ENCODE measurements at places on chromosomes 1 and 21. TPM values are rescaled to one million over a fixed set of nuclear protein-coding genes. Genes with fewer than 3 reads are reported as not detected.

DNA sequence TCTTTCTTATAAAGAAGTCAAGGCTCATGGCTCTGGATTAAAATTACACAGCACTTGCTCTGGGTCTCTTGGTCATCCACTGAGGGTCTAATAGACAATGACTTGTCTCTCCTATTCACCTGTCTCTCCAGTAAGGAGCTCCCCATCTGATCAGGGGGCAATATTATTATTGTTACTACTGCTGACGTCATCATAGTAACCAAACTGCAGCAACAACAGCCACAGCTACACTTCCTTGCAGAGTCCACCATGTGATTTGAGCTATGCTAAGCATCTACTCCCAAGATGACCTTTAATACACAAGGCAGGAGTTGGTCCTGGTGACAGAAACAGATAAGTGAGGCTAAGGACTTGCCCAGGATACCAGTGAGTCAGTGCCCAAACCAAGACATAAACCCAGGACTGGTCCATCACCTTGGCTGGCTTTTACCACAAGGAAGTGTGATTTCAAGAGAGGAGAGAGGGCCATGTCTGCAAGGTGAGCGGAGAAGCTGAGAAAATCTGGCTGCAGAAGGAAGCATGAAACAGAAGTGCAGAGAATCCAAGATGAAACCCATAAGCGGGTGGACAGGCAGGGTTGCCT, 602.5 kb downstream of the PTPRU start:
- no peak for DNase-seq

DNA sequence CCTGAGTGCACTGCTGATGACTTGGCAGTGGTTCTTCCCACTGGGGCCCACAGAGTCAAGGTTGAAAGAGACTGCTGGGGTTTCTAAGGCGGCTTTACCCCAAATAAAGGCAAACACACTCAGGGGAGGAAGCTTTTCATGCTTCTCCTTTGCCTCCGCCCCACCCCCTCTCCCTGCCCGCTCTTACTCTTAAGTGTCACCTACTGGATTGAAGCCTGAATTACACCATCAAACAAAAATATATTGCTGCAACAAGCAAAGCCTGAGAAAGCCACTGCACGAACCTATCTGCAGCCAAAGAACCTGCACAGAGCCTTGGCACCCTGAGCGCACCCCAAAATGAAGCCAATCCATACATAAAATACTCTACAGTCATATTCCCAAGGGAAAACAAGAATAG, 63.1 kb downstream of the PTGFR start:
- DNase-seq, result no peak

The MT1HL1 gene
- not detected for total RNA-seq

- peak; percentile 42 for DNase-seq
Measured at GRCh38 chr1:23601968-23602876, 42.9 kb upstream of the ID3 start.

- DNase-seq, result no peak
Measured at GRCh38 chr1:40588586-40588985, 57.1 kb downstream of the ZNF684 start.

DNA sequence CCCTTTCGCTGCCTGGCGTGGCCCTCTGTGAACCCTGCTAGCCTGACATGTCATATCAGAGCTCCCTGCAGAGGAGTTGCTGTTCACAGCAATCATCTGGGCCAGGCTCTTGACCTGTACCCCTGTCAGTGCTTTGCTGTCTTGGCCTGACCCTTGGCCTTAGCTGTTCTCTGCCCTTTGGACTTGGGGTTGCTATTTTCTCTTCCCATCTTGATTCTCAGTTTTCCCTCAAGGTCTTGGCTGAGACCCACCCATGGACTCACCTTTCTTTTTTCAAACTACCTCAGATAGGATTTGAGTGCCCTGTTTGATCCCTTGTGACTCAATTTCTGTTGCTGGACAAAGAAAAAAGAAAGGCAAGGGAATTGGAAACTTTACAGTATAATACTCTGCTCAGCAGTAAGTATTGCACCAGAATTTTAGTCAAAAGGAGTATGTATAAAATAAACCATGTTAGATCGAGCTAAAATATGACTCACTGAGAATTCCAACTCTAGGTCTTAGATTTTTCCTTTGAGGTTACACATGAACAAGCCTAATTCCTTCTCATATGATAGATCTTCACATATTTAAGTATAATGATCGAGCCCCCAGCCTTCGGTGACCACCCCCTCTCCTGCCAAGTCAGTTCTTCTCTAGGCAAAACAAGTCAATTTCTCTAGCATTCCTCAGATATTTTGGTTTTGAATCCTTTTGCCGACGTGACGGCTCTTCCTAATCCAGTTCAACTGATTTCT, 110.5 kb downstream of the NGF start:
- DNase-seq, result no peak

GRCh38 chr1:86389307-86389706, 6.8 kb downstream of the ODF2L start:
- peak; percentile 38 for DNase-seq

DNA sequence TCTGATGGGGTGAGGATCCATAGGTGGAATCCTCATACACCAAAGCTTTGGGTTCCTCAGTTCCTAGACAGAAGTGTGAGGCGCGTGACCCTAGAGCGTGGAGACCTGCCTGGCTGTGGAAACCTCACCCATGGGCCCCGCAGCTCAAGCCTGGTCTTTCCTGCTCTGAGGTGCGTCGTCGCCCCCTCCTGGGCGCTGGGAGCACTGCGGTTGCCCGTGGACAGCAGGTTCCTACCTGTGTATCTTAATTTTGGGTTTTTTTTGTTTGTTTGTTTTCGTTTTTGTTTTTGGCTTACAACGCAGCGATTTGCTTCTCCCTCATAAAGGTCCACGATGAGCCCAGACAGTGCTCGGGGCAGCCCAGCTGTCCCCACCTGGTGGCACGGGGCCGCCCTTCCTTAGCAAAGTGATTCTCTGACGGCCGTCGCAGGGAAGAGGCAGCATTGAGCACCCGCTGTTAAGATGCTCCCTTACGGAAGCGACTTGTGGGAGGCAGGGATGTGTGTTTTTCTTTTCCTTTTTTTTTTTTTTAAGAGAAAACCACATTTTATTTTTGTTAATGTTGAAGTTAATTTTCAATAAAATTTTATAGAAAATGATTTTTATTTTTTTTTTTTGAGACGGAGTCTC, 36.5 kb upstream of the TRAPPC10 start:
- peak; percentile 72 for DNase-seq

The C1orf116 gene
- 0.27 TPM for total RNA-seq

The GSTM5 gene
- 0.54 TPM for total RNA-seq

The MEX3A gene
- total RNA-seq, result 0.14 TPM

GRCh38 chr1:201362906-201363305, 14.6 kb downstream of the TNNT2 start:
- no peak for DNase-seq

DNA sequence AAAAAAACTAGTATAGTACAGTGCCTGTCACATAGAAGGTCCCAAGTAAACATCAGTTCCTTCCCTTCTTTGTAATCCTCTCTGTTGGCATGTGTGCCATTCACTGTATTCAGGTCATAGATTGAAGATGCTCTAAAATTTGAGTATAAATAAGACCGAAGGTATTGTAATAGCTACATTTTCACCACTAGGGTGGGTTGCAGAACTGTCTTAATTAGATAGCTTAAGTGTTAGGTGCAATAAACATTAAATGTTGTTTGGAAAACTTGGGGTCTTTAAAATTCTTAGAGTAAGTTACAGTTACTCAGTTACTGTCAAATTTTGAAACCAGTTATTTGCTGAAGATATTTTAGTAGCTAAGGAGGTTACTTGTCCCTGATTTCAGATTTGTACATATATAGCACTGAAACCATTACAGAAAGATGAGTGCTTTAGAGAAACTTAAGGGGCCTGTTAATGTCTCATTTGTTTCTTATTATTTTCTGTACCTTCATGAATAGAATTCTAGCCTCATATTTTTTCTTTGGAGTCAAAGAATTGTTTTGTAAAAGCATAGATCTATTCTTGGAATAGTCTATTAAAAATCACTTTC, 24.3 kb downstream of the PER3 start:
- DNase-seq, result no peak

The TAF5L gene
- total RNA-seq, result 25.4 TPM

GRCh38 chr1:62962014-62962812, 178.3 kb downstream of the ATG4C start:
- DNase-seq, result no peak

- DNase-seq, result no peak
Measured at GRCh38 chr21:44263221-44263760, 1.6 kb upstream of the DNMT3L start.

The CFHR1 gene
- total RNA-seq, result not detected

DNA sequence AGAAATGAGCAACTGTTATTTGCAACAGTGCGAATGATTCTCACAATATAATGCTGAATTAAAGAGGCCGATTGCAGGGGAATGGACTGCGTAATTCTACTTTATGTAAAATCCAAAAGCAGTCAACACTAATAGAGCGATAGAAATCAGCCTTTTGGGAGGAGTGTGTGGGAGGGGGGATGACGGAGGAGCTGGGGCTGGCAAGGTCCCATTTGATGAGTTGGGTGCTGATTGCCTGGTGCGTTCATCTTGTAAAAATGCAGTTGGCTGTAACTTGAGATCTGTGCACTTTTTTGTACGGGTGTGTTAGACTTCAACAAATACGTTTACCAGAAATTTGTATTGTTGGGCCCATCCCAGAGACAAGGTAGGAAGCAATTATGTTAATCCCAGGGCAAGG, 20.7 kb downstream of the TNFRSF8 start:
- DNase-seq, result no peak

The KRTAP19-3 gene
- total RNA-seq, result not detected

The BNIPL gene
- 0.47 TPM for total RNA-seq

The HES3 gene
- not detected for total RNA-seq

DNA sequence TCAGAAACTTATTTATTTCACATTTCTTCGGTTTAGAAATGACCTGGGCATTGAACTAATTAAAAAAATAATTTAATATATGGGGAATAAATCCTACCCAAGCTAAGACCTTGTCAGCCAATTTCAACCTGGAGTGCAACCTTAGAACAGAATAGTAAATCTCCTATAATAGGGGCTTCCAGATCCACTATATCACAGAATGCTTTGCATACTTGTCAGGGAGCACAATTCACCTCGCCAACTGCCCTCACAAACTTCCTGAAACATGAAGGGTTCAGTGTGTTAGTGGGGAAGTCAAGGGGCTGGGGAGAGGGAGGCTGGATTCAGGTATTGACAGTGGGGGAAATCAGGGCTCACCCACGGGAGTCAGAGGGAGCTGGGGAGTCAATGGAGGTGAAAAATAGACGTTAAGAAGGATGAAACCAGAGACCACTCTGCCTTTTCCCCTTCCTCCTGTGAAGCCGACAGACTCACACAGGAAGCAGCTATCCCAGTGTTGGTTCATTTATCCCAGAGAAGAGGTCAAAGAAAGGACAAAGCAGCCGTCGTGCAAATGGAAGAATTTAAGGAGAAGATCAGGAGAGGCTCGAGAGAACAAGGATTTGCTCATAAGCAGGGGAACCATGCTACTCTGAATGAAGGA, 453.3 kb downstream of the NUF2 start:
- no peak for DNase-seq

The ADORA1 gene
- not detected for total RNA-seq

DNA sequence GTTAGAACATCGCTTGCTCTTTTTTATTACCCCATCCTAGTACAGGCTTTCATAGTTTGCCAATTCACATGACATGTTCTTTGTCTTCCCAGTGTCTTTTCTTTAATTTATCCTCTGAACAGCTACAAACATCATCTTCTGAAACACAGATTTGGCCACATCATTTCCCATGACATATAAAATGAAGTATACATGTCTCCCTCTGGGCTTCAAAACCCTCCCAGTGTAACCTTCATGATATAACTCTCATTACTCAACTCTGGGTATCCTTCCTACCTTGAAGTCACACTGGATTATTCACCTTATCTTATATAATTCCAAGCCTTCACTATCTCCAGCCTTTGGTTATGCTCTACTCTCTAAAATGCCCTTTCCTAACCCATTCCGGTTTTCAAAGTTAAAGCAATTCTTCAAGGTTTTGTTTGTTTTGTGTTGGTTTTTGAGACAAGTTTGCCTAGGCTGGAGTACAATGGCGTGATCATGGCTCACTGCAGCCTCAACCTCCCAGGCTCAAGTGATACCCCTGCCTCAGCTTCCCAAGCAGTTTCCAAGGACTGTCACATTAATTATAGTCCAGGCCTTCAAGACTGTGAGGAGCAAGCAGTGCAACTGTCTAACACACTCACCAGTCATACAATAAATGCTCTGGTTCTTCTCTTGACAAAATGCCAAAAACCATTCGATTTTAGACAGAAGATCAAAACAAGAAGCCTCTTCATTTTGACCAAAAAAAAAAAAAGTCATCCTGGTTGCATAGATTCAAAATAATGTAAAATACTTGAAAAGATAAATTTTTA, 5.8 kb downstream of the RGS1 start:
- no peak for DNase-seq

The RIMKLA gene
- total RNA-seq, result 0.06 TPM

- DNase-seq, result no peak
Measured at GRCh38 chr1:174028495-174028894, 6.3 kb upstream of the RC3H1 start.

- no peak for DNase-seq
Measured at GRCh38 chr1:58548371-58548770, 1.8 kb upstream of the OMA1 start.

The CASQ1 gene
- not detected for total RNA-seq

The SIPA1L2 gene
- 2.2 TPM for total RNA-seq

- peak; percentile 34 for DNase-seq
Measured at GRCh38 chr1:53620061-53620855, 118.7 kb downstream of the GLIS1 start.

- peak; percentile 23 for DNase-seq
Measured at GRCh38 chr1:116942344-116942743, 32.6 kb downstream of the PTGFRN start.

The TRAPPC3 gene
- 21.6 TPM for total RNA-seq

The COL8A2 gene
- total RNA-seq, result 0.08 TPM

The CHIT1 gene
- total RNA-seq, result 0.60 TPM

DNA sequence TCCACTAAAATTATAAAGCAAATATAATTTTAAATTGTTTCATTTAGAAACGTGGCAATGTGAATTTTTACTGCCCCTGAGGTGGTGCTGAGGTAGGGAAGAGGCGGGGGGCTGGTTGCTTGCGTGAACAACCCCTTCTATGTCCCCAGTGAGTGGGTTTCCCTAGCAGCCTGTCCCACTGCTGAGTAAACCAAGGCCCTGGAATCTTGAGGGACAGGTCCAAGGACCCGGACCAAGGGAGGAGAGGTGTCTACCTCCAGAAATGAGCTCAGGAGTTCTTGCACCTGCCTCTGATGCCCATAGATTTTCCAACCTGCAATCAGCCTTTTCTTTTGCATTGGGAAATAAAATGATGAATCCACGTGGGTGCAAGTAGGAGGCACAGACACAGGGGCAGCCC, 649 bp upstream of the LDLRAD1 start:
- no peak for DNase-seq

GRCh38 chr21:31084689-31085088, 46.4 kb upstream of the KRTAP19-8 start:
- no peak for DNase-seq

DNA sequence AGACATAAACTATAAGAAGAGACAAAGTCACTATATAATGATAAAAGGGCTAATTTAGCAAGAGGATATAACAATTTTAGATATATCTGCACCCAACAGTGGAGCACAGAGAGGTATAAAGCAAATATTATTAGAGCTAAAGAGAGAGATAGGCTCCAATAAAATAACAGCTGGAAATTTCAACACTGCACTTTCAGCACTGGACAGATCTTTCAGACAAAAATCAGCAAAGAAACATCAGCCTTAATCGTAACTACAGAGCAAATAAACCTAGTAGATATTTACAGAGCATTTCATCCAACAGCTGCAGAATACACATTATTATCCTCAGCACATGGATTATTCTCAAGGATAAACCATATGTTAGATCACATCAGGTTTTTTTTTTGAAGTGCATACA, 642.9 kb downstream of the AMY1C start:
- no peak for DNase-seq
